ENCODE measurements at places on chromosomes 2 and 18.

DNA sequence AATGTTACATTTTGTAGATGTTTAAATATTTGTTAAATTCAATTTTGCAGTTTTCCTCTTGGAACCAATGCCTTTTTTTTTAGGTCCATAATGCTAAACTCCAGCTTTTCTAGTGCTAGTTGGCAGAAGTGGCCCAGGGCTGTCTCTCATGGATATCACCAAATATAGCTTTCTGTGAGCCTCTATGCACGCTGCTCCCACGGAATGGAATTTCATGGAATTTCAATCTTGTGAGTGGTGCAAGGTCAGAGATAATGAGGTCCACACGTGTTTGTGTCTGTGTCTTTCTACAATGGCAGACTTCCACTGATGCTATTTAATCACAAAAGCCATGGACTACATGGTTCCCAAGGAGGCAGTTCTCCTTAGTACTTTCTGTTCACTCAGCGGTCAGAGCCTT is 191.5 kb upstream of the PARD3B start:
- no peak for DNase-seq

DNA sequence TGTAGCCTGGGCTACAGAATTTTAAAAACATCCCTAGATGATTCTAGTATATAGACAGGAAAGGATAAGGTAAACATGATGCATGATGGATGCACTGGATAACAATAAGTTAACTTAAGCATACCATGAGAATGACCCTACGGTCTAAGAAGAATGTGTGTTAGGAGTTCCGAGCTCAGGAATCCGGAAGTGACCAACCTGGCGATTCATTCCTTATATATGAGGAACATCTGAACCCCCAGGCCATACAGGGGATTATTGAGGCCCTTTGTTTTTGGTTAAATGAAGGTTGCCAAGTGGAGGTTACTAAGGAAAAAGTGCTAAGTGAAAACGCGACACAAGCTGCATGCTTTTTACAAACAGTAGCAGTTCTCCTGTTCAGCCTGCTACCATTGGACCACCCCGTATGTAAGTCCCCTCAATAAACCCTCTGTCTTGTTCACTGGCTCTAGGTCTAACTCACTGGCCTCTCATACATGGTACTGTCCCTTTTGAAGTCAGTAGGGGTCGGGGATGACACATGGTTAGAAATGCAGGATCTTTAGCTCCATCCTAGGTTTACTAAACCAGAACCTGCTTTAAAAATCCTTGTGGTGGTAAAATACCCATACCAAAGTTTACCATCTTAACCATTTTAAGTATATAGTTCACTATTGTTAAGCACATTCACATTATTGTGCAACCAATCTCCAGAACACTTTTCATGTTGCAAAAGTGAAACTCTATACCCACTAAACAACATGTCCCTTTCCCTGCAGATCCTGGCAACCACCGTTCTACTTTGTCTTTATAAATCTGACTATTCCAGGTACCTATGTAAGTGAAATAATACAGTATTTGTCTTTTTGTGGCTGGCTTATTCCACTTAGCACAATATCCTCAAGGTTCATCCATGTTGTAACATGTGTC is 111.0 kb upstream of the MAP4K3 start:
- no peak for DNase-seq

GRCh38 chr18:48326901-48327675 is 82.1 kb downstream of the ZBTB7C start:
- DNase-seq: no peak

GRCh38 chr18:2948038-2948437 is 64.9 kb downstream of the LPIN2 start:
- no peak for DNase-seq

Data from mucosa of gallbladder (tissue), 1 donor.